Fibroblast of the conjunctiva (primary cell): ENCODE measurements at places on chromosomes 6 and 20.

- no peak for DNase-seq
These were observed 187.9 kb upstream of the ECI2 start for GRCh38 chr6:4323322-4323721.

GRCh38 chr20:36093804-36094145, 60.8 kb upstream of the EPB41L1 start:
- no peak for DNase-seq

GRCh38 chr20:24998631-24999445, 6.3 kb upstream of the APMAP start:
- DNase-seq, result no peak

DNA sequence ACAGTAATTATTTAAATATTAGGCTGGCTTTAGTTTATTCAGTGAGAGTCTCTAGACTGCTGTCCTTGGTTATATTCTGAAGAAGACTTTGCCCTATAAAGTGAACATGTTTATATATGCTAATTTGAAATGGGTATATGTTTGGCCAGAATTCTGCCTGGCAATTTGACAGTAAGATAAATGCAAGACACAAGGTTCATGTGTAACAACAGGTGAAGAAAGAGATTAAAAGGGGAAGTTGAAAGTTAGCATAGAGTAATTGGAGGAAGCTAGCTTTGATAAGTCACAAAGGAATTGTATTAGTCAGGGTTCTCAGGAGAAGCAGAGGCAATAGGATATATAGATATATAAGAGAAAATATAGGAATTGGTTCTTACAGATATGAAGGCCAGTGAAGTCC, 191.4 kb downstream of the CENPW start:
- DNase-seq, result no peak

GRCh38 chr6:4941782-4942672, 61.8 kb downstream of the RPP40 start:
- DNase-seq, result peak; percentile 93

DNA sequence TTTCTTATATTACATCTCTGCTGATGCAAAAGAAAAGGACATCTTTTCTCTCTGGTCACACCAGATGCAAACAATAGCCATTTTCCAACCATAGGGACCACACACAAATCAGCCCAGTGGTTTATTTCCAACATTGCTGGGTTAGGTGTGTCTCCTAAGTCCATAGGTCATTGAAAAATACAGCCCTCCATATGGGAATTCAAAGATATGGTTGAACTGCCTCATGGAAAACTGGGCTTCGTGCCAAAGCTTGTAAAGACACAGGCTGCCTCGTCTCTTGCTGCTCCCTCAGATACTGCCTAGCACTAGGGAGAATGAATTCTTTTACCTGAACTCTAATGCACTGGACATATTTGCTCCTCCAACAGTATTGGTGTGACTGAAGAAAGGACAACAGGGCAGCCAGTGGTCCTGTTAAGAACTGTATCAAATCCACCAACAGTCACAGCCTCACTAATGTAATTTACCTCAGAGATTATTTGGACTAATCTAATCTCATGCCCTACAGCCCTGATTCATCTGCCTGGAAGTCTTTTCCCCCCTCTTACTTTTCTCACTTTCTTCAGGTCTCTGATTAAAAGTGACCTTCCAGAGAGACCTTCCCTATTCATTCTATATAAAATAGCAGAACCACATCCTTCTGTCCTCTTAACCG, 48.3 kb upstream of the TBC1D32 start:
- DNase-seq, result no peak

- no peak for DNase-seq
These were observed 109.9 kb downstream of the UTRN start for GRCh38 chr6:144395014-144395413.

GRCh38 chr20:41169791-41170351, 32.5 kb downstream of the PLCG1 start:
- no peak for DNase-seq
